ENCODE measurements at places on chromosomes 12 and 14.
A peak's percentile ranks its signal among the peaks of the same experiment; 100 is the strongest.

DNA sequence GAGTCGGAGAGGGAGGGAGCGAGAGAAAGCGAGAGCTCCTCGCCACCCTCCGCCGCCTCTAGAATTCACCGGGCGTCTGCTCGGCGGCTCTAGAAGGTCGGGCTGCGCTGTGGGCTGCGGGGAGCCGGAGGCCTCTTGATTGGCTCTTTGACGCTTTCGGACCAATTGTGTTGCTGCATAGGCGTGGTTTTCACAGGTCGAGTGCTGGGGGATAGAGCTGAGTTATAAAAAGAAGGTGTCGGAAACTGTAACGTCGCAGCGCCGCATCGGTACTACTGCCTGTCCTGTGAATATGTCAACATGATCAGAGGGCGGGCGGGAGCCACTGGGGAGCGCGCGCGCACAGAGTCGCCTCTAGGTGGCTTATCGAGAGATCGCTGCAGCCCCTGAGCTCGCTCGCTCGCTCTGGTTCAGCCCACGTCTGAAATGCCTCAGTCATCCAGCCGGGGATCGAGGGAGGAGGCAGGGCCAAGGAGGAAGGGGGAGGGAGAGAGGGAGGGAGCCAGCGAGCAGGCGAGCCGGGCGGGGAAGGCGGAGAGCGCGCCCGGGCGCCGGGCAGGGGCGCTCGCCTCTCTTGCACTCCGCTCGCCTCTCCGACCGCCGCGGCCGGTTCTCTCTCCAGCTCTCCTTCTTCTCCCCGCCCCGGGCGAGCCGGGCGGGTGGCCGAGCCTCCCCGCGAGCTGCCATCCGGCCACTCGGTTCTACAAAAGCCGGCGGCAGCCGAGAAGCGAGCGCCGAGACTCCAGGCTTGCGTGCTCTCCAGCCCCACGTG is at the start of gene TBX3:
TSS of gene TBX3 (minus strand) at position 78 of the 772 bp plus-strand sequence. CDS start 975 bp downstream, outside the sequence.
- DNase-seq = no peak

DNA sequence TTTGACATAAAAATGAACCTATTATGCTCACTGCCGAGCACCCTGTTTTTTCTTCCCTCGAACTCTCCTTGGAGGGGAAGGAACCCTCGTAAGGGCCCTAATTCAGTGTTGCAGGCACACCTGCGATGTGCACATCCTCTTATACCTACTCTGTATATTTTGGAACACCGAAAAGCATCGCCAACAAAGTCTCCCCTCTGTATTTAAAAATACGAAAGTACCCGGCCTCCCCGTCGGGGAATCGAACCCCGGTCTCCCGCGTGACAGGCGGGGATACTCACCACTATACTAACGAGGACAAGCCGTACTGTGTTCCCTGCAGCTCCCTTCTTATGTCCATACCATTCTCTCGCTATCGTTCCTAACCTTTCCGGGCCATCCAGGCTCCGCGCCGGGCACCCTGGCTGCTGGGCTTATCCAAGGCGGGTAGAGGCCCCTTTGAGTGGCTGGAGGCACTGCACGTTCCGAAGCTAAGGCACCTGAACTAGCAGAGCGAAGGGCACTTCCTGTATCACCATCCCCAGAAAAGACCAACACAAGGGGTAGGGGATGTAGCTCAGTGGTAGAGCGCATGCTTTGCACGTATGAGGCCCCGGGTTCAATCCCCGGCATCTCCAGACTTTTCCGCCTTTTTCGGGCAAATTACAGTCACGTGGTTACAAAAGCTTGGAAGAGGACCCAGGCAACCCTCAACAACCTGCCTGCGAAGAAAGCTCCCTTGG is 25.1 kb upstream of the UBC start:
- peak; percentile 86 for DNase-seq

DNA sequence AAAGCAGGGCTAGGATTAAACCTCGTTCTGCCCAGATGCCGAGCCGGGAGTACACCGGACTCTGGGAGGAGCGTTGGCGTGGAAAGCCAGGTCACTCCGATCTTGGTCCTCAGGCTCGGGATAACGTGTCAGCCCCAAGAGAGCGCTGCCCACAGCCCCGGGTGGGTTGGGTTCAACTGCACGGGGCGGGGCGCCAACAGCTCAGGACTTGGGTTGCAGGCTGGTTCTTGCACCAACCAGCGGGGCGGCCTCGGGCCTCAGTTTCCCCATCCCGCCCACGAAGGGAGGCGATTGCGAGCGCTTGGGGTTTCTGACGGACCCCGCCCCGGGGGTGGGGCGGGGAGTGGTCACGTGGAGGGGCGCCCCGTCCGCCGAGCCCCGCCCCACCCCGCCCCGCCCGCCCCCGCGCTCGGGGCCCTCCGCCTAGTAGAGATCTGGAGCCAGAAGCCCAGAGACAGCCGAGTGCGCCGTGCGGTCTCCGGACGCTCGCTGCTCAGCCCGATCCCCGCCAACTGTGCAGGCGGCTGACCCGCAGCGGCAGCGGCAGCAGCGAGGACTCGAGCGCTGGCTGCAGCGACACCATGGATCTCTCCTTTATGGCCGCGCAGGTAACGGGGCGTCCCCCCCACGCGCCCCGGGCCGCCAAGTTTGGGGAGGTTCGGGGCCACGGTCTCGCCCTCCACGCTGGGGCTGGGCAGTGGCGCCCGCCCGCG is at the start of gene C14orf132:
TSS of gene C14orf132 (plus strand) at position 443 of the 713 bp plus-strand sequence. CDS start at position 582, 139 bp downstream.
- DNase-seq = no peak

DNA sequence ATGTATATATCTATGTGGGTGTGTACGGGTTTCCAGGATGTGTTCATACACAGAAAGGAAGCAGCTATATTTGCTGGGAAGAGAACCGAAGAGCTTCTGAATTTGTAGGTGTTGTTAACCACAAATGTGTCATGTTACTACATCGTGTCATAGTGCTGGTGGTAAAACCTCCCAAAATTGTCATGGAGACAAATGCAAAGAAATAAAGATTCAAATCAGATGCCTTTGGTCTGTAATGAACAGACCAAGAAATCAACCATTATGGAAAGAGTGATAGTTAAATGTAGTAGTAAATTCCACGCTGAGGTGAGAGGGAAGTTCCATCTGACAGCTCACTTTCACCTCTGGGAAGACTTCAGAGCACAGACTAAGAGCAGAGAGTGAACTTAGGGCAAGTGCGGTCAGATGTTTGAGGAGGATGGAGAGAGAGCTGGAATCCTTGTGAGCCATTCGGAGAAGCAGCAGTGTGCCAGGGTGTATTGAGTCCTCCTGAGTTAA is 487.5 kb downstream of the TMEM121 start:
- DNase-seq = no peak

GRCh38 chr12:2396448-2396871 is 343.7 kb downstream of the CACNA1C start:
- no peak for DNase-seq

DNA sequence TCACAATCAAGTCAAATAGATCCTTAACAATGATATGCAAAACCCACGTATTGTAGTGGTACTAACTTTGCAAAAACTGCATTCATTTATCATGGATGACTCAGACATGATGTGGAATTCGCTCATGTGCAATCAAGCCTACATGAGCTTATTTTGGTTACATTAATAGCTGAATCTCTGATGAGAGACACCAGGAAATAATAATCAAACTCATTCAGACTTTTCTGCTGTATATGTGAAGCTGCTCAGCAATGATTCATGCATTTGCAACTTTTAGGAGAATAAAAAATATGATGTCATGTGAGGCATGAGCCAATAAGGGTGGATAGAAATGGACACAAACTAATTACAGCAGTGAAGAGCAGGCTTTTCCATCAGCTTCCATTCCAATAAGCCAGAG is 1075.8 kb upstream of the TMEM132C start:
- DNase-seq = no peak

GRCh38 chr12:5073054-5073453 is 29.4 kb downstream of the KCNA5 start:
- no peak for DNase-seq

DNA sequence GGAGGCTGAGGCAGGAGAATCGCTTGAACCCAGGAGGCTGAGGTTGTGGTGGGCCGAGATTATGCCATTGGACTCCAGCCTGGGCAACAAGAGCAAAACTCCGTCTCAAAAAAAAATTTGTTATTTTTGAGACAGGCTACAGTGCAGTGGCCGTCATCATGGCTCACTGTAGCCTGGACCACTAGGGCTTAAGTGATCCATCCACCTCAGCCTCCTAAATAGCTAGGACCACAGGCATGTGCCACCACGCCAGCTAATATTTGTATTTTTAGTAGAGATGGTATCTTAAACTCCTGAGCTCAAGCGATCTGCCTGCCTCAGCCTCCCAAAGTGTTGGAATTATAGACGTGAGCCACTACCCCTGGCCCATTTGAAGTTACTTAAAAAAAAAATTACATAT is 966 bp upstream of the PCBP2 start:
- no peak for DNase-seq

- DNase-seq = no peak
Measured at GRCh38 chr14:105294142-105294597, 6.6 kb downstream of the BRF1 start.

GRCh38 chr12:72547573-72547972 is 275.4 kb downstream of the TRHDE start:
- DNase-seq = no peak

- DNase-seq = no peak
Measured at GRCh38 chr12:15720295-15720694, 68.9 kb downstream of the EPS8 start.

DNA sequence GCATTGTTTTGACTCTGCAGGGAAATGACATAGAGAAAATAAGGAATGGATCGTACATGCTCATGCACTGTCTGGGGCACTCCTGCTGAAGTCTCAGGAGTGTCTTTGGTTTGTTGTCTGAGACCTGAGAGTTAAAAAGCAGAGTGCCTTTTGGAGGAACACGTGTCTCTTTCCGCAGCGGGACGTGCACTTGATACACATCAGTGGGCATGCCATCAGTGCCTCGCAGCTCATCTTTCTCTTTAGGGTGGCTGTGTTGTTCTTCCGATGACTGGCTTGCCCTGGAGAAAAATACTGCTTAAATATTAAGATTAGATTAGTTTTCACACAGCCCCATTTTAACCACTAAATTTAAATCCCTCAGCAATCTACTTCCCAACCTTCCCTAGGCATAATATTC is 835.9 kb downstream of the DIO2 start:
- no peak for DNase-seq

DNA sequence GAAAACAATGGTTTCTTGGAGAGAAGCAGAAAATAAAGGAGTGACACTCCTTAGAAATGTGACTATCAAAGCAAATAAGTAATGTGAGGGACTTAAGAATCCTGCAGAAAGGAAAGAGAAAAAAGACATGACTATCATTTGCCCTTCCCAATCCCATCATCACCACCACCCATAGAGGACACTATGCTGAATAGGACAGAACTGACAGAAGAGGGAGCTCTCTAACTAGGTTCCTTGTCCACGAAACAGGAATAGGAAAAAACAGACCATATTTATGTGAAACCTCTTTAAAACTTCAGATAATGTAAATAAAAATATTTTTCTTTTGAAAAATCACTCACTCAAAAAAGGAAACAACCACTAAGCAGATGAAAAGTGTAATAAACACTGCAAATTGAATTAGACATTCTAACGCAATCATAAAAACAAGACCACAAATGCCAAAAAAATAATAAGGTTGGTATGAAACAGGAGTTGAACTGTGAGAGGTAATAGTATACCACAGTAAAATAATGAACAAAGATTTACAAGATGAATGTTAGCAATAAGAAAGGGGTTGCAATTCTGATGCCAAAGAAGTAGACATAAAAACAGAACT is 24.1 kb downstream of the KLRD1 start:
- DNase-seq = peak; percentile 45

DNA sequence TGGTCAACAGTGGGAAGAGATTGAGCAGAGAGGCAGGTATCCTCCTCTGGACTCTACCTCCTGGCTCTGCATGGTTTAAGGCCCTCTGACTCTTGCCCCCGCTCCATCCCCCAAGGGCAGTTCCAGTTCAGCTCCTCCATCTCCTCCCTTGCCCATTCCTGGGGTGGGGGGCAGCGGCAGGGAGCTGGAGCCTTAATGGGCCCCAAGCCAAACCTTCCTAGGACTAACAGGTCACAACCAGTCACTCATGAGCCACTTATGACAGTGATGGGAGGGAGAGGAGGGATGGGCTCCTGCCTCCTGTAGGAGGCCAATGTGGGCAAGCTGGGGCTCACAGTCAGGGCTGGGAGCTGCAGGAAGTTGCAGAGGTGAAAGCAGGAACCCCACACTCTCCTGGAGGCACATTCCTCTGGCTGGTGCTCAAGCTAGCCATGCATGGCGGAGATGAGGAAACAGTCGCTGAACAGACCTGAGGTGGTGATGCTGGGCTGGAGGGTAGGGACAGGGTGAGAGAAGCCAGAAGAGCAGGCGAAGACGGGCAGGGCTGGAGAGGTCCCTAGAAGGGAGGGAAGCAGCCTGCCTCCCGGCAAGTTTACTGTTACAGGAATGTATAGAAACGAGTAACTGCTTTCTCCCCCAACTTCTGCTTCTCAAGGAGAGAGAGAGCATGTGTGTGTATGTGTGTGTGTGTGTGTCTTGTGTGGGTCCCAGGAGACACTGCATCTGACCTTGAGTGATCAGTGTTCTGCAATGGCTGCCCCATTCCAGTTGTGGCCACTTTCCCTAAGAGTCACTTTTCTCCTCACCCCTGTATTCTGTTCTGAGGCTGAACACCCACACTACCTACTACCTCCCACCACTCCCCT is 5.0 kb upstream of the RAPGEF3 start:
- peak; percentile 75 for DNase-seq

DNA sequence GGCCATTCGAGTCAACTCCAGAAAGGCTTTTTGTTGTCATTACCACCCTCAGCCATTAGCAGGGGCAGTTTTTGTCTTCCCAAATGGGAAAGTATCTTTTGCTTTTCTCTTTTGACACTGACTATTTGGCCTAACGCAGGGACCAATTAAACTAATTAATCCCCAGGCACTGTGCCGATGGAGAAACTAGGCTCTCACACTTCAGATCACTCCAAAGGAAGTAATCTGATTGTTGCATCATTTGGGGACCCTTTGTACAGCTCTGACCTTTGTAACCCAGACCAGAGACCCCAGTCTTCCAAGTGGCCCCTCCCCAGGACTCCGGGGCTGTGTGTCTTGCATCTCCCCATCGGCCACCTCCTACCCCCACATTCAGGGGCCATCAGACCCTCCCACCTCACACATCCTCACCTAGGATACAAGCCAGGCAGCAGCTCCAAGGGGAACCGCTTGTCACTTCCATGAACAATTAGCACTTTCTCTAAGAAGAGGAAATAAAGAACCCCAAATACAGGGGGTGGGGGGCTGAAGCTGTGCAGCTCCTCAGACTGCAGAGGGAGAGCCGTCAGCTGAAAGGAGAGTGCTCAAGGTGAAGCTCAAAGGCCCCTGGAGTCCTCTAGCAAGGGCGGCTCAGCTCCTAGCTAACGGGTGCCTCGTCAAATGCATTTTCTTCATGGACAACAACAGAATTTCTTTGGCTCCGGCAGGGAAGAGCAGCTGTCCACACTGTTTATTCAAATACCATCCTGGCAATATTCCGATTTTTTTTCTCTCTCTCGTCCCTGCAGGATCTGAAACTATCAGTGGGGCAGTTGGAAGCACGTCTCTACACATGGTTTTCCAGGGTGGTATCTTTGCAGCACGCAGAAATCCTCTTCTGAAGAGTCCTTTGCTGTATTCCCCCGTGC is 64.3 kb upstream of the DIO3 start:
- no peak for DNase-seq

GRCh38 chr12:113241191-113242025 is 20.1 kb downstream of the TPCN1 start:
- peak; percentile 49 for DNase-seq

- no peak for DNase-seq
Measured at GRCh38 chr14:30223385-30223785, 295.7 kb upstream of the PRKD1 start.

Data from HL-60 (cell line).